ENCODE measurements at places on chromosomes 12 and 14. TPM values are rescaled to one million over a fixed set of nuclear protein-coding genes. Genes with fewer than 3 reads are reported as not detected.
A peak's percentile ranks its signal among the peaks of the same experiment; 100 is the strongest.

- no peak for DNase-seq
These were observed 10.1 kb downstream of the RAP1B start for GRCh38 chr12:68620519-68621471.

DNA sequence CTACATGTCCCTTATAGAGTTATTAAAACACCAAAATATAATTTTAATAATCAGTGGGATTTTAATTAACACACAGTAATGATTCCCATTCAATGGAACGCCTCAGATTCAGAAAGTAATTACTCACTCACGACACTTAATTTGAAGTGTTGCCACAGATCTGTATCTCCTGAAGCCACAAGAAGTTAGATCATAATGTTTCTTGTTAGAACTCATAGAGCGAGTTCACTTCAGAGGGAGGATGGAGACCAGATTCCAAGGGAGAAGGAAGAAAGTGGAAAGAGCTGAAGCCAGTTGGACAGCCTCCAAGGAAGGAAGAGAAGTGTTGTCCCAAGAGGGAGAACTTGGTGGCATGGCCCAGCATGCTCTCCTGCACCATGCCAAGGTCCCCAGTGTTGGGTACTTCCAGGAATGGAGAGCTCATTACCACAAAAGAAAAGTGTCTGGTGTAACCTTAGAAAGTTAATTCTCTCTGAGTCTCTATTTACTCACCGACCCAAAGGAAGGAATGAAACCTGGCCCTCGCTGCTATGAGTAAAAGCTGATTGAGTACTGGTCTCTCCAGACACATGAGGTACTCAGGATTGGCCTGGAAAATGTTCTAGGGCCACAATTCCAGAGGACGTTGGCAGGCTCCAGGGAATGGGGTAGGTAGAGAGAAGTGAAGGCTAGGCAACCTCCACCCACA, 305.4 kb downstream of the BCL11B start:
- peak; percentile 42 for DNase-seq

- no peak for DNase-seq
These were observed 22.9 kb downstream of the KCNA1 start for GRCh38 chr12:4932576-4932975.

- peak; percentile 83 for DNase-seq
These were observed 104.5 kb downstream of the TGFB3 start for GRCh38 chr14:75877292-75877691.

DNA sequence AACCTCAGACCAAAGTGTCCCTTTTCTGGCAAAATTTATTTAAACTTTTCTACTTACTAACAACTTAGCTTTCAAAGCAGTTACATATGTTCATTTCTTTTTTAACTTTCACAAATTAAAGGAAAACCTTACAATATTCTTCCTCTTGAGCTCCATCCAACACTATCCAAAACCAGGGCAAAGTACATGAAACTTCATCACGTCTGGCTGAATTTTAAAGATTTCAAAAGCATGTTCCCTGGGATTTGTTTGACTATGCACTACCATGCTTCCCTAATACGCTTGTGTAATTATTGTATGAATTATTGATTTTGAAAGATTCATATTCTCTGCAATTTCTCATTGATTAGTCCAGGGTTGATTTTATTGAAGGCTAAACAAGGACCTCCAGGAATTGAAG, 343.1 kb upstream of the TMPO start:
- DNase-seq: no peak

DNA sequence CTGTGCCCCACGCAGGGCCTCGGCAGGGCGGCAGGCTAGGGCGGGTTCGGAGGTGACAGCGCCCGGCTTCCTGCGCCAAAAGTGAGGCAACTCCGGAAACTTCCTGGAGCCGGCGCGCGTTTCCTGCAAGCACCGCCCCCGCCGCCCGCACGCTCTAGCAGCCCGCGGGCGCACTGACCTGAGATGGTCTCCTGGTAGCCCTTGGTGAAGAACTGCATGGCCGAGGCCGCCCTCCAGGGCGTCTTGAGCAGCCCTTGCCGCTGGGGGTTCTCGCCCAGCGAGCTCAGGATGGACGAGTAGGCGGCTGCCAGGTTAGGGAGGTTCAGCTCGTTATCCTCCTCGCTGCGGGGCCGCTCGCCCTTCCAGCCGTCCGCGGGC, 494 bp downstream of the GCH1 start:
- no peak for DNase-seq

The TAS2R7 gene
- not detected for polyA plus RNA-seq

- no peak for DNase-seq
These were observed 353.7 kb downstream of the APAF1 start for GRCh38 chr12:98998697-98999299.

DNA sequence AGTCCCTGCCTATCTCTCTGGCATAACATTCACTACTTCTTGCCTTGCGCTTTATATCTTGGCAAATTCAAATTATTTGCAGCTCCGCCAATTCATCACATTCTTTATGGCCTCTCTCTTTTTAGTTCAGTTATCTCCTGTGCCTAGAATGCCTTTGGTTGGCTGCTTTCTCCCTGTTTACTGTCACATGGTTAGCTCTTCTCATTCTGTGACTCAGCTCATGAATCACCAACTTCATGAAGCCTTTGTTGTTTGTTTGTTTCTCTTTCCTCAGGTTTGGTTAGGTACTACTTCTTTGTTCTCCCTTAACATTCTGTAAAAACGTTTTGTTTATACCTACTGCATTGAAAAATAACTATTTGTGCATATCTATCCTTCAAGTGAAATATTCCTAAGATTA, 376.5 kb upstream of the GARIN6 start:
- DNase-seq: peak; percentile 18

- peak; percentile 11 for DNase-seq
These were observed 130.8 kb upstream of the TRHDE start for GRCh38 chr12:72141381-72141780.

- no peak for DNase-seq
These were observed 425.7 kb downstream of the ATP23 start for GRCh38 chr12:58367041-58367440.
